ENCODE measurements at places on chromosomes 16 and 17.

- DNase-seq, result no peak
These were observed 14.0 kb downstream of the MARCHF10 start for GRCh38 chr17:62793919-62794665.

DNA sequence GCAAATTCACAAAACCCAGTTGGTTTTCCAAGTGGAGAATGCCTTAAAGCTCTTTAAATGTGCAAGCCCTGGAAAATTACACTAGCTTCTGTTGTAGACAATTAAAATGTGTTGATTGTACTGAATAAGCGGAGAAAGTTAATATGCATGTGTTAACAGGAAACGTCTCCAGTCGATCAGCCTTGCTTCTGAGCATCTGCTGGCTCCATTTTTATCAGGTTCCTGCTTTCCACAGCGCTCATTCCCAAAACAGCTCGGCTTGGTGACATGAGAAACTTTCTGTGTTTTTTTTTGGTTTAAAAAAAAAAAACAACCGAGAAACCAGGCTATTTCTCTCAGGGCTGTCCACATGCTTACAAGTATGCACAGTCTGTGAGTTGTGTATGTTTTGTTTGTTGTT, 60.7 kb downstream of the VPS35L start:
- no peak for DNase-seq

DNA sequence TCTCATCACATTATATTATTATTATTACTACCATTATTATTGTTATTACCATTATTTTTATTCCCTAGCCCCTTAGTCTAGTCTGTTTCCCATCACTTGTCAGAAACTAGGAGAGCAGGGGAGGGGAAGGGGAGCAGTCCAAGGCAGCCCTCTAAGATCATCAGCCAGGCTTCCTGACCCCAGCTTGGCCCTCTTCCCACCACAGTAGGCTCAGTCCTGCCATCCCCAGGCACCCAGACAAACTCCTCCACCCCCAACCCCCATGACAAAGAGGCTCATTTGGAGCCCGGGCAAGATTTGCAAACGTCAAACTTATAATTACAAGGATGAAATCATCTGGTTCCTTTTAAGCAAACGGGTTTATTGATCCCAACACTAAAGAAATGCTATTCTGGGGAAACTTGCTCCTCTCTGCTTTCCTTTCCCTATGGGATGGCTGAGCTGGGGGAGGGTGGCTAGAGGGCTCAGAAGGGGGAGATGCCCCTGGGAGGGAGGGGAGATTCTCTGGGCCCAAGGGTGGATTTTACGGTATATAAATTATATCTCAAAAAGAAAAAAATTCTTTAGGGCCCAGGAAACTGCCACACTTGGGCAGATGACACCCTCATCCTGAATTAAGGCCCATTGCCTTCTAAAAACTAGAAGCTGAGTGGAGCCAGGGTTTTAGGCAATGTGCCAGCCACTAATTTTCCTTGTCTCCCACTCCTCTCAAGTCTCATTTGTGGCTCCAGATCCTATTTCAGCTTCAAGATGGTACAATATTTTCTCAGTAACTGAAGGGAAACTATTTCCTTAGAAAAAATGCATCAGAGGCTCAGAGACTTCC, 4.4 kb upstream of the CBFB start:
- DNase-seq, result no peak

- no peak for DNase-seq
These were observed 176.3 kb downstream of the HS3ST4 start for GRCh38 chr16:25868106-25868505.

GRCh38 chr16:79613009-79613408, 12.5 kb upstream of the MAF start:
- DNase-seq, result no peak

DNA sequence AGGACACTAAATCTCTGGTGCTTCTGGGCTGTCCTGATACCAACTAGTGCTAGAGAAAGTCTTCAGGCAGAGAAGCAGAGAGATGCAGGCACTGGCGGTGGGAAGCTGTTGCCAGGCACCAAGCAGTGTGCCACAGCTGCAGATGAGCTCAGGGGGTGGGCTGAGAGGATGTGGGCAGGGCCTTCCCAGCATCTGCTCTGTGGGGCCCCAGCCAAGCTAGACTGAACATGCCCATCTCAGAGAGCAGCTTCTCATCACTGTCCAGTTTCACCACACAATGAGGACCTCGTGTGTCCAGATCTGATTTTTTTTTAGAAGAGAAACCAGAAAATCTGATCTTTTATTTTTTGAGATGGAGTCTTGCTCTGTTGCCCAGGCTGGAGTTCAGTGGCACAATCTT, 17.1 kb downstream of the PSKH1 start:
- no peak for DNase-seq
